ENCODE measurements at places on chromosomes 11 and 22.

DNA sequence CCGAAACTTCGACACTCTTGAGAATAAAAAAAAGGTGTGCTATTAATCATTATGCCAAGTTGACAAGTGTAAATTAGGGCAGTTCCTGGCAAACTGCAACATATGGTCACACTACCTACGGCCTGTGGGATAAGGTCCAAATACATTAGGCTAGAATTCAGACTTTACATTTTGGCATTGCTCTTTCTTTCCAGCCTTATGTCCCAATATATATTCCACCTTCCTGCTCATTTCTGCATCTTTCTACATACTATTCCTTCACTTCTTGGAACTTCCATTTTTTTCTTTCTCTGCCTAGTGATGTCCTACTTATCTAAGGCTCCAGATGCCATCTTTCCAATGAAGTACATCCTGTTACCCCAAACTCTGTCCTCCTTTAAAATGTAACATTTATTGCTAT is 577.2 kb downstream of the LRRC4C start:
- no peak for DNase-seq

GRCh38 chr11:133823211-133823610 is 22.1 kb downstream of the SPATA19 start:
- no peak for DNase-seq

GRCh38 chr11:46272816-46273427 is 4.5 kb upstream of the CREB3L1 start:
- DNase-seq = peak; percentile 80

DNA sequence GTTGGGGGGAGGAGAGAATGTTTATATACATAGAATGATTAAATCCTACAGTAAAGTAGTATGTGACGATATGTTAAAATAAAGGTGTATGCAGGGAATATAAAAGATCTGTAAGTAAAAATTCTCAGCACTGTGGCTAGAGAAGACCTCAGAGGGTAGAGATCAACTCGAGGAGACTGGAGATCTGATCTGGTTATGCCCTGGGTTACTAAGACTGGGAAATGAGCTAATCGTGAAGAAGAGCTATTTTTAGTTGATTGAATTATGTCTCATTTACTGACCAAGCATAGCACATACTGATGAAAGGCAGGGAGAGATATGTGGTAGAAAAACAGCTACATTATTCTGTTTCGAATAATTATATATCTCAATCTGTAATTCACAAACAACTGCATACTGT is 42.8 kb upstream of the ALKBH3 start:
- no peak for DNase-seq

DNA sequence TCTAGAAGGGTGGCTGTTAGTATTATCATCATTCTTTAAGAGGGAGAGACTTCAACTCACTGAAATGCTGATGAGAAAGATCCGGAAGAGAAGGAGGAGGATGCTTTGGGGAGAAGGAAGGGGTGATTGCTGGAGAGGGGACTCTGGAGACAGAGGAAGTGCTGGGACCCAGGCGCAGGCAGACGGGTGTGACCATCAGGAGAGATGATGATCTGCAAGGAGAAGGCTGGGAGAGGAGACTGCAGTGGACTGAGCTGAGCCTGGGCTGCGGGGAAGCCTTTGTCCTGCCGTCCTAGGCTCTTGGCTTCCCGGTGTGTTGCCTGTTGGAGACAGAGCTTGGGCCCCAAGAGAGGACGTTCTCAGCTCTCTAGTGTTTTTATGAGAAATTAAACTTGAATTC is 22.6 kb downstream of the RASD2 start:
- no peak for DNase-seq

DNA sequence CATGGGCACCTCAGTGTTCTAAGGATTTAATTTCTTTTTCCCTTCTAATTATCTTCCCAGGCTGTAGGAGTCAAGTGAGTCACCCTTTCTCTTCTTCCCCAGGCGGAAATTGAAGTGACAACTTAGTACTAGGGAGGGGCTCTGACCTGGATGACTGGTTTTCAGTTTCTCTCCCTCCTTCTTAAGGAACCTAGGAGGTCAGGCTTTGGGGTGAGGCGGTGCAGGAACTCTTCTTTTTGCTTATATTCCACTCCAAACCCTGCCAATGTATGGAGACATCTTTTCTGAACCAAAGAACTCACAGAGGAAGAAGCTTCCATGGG is 12.6 kb downstream of the ZDHHC5 start:
- no peak for DNase-seq

DNA sequence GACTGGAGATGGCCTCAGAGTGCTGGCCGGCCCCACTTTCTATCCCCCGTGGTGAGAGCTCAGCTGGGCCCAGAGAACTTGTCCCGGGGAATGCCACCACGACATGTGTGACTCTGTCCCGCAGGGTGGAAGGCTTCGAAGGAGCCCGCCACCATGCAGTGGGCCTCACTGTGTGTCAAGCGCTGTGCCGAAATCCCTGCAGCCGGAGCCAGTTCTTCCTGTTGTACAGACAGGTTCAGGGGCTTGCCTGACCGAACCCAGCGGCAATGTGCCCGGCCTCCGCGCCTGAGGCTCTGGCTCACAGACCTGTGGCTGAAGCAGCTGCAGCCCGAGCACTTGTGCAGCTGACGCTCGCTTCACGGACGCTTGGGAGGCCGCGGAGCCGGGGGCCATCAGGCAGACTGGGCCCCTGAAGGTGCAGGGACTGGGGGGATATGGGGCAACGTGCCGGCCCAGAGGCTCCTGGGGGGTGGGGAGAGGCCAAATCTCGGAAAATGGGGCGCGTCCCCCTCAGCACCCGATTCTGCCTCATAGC is 650 bp downstream of the PPM1F start:
- peak; percentile 58 for DNase-seq
